ENCODE measurements at places on chromosomes 1 and 21. TPM values are rescaled to one million over a fixed set of nuclear protein-coding genes. Genes with fewer than 3 reads are reported as not detected.

The OR2T29 gene
- not detected for total RNA-seq

The AIM2 gene
- total RNA-seq = 2.8 TPM

The RIMS3 gene
- total RNA-seq = 0.29 TPM

The MPL gene
- not detected for total RNA-seq

The ZBTB37 gene
- 1.2 TPM for total RNA-seq

The VWA5B1 gene
- total RNA-seq = not detected

The PLA2G2F gene
- not detected for total RNA-seq

The ERG gene
- not detected for total RNA-seq

The DAB1 gene
- total RNA-seq = not detected

The NBPF20 gene
- total RNA-seq = 0.58 TPM
